ENCODE measurements at places on chromosomes 16 and 17.

DNA sequence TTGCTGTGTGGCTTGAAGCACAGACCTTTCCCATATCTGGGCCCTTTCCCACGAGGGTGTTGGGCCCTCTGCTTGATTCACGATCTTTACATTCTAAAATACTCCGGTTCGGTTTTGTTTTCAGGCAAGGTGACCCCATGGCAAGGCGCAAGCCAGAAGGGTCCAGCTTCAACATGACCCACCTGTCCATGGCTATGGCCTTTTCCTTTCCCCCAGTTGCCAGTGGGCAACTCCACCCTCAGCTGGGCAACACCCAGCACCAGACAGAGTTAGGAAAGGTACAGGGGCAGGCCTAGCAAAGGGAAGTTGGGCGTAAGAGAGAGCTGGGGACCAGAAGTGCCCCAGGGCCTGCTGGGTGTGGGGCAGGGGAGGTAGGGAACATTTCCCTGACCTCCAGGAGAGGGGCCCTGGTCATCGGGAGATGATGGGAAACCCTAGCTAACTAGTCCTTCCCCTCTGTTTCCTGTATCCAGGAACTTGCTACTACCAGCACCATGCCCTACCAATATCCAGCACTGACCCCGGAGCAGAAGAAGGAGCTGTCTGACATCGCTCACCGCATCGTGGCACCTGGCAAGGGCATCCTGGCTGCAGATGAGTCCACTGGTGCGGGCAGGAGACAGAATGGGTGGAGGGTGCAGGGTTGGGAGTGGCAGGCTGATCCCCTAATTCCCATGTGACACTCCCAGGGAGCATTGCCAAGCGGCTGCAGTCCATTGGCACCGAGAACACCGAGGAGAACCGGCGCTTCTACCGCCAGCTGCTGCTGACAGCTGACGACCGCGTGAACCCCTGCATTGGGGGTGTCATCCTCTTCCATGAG is 1.4 kb downstream of the ALDOA start:
- no peak for DNase-seq

GRCh38 chr16:17452922-17453321 is 17.8 kb downstream of the XYLT1 start:
- DNase-seq: no peak

DNA sequence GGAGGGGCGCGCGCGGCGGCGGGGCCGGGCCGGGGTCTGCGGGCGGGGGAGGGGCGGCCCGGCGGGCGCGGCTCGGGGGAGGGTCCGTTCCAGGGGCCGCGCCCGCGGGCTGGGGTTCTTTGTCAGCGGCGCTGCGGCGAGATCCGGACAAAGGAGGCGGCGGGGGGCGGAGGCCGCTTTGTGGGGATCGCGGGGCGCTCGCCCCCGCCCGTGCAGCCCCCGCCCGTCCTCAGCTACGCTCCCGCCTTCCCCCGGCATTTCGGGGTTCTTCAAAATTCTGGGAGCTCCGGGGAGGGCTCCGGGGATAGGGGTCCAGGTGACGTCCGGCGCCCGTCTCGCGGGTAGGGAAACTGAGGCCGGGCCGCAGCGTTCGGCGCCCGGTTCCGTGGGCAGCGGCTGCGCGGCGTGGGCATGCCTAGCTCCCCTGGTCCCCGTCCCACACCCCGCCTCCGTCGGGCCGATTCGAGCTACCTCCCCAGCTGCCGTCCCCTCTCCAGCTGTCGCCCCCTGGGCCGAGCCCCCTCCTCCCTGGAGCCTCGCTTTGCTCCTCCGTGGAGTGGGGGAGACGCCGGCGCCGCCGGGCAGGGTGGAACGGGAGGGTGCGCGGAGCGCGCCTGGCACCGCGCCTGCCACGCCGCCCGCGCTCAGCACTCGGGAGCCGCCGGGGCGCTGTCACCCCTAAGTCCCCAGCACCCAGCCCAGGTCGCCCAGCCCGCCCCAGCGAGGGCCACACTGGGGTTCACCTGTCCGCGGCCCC is 546 bp downstream of the SNN start:
- no peak for DNase-seq

DNA sequence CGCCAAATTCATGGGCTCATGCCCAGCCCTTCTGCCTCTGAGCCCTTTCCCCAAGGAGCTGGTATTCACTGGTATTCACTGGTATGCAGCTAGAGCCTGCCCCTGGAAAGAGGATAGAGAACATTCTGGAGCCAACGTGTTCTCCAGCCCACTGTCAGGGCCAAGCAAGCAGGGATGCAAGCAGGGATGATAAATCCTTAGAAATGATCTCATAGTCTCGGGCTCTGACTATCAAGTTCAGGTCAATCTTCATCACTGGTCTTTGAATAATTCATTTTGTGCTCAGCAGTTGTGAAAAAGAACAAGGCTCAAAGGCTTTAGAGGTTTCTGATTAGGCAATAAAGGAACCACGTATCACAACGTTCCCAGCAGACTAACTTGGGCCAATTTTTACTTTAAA is 57.3 kb downstream of the CACNG5 start:
- DNase-seq: no peak

GRCh38 chr17:1750628-1751027 is 8.0 kb downstream of the SERPINF2 start:
- no peak for DNase-seq

DNA sequence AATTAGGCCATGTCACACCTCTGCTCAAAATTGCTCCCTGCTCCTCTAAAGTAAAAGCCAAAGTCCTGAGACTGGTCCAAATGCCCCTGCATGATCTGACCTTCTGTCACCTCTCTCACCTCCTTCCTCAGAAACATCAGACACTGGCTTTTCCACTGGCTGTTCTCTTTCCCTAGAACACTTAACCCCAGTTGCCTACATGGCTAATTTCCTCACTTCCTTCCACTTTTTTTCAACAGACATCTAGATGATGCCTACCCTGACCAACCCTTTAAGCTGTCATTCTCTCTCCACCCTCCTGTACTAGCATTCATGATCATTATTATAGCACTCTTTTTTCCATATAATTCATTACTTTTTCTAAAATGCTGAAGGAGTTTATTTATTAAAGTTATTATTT is 31.0 kb downstream of the CCT6B start:
- DNase-seq: no peak

DNA sequence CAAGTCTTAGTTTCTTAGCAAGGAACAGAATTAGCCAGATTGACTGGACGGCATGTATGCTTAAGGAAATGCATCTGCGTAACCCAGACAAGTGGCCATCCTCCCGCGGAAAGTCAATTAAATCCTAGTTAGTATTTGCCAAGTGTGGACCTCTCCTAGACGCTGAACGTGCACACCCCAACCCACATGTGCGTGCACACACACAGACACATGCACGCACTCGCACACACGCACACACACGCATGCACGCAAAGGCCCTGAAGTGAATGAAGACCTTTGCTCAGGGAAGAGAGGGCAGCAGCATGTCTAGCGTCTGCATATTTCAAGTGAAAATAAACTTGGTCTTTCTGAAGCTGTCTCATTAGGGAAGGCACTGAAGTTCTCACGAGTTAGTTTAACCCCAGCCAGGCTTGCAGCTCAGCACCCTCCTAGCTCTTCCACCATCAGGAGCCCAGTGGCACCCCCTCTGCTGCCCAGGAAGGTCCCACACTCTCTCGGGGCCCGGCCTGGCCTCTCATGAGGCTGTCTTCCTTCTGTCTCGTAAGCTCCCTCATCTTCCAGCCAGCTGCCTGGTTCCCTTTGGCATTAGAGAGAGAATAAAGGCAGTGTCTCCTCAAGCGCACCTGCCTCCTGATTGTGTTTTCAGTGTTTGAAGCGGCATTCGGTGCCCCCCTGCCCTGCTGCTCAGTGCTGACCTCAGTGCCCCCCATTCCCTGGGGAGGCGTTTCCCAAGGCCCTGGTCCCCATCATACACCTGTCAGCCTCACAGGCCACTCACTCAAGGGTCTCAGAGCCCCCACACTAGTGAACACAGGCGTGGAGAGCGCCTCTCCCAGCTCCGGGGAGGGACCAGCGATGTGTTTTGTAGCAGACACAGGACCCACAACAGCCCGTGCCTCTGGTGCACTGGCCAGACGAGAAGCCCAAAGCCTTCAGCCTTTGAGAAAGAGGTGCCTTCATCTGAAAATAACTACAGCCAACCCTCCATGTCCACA is 52.2 kb upstream of the CHMP6 start:
- no peak for DNase-seq

GRCh38 chr17:59641799-59642484 is 22.2 kb downstream of the CLTC start:
- DNase-seq: no peak

- no peak for DNase-seq
These were observed 21.8 kb downstream of the ACSM1 start for GRCh38 chr16:20675488-20676267.

GRCh38 chr16:75584108-75584507 is 17.9 kb downstream of the GABARAPL2 start:
- no peak for DNase-seq

GRCh38 chr17:65143889-65144604 is 6.9 kb downstream of the RGS9 start:
- no peak for DNase-seq

DNA sequence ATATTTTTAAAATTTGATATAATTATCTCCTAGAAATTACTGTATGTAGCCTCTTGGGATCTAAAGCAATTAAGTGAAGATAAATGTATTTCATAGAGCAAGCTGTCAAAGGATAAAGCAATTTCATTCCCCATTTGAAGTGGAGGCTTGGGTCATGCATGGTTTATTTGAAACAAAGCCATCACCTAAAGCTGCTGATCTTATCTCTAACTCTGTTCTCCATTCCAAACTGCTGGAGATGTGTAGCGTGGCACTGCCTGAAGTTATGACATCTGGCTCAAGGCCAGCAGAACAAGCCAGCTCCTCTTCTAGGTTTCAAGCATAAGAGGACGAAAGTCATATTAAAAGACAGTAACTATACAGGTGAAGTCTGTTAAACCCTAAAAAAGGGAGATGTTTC is 83.9 kb downstream of the HIC1 start:
- DNase-seq: no peak

- no peak for DNase-seq
These were observed 19.2 kb downstream of the KDM8 start for GRCh38 chr16:27222249-27223225.

GRCh38 chr17:4540224-4540651 is 14.9 kb downstream of the MYBBP1A start:
- DNase-seq: no peak

- no peak for DNase-seq
These were observed 131.9 kb downstream of the C16orf95 start for GRCh38 chr16:87185308-87185707.

GRCh38 chr16:81349608-81350305 is 35.0 kb downstream of the GAN start:
- DNase-seq: no peak

GRCh38 chr17:79201536-79202227 is 127.1 kb downstream of the ENGASE start:
- DNase-seq: no peak

- DNase-seq: no peak
These were observed 5.2 kb downstream of the PECAM1 start for GRCh38 chr17:64385187-64386083.

GRCh38 chr16:75265911-75266701 is 14.7 kb upstream of the BCAR1 start:
- DNase-seq: no peak

- no peak for DNase-seq
These were observed 23.1 kb downstream of the HSBP1 start for GRCh38 chr16:83830769-83831455.
